Iris pigment epithelial cell (primary cell): ENCODE measurements at places on chromosomes 3 and 15.

GRCh38 chr3:17828388-17828787 lies 86.0 kb upstream of the TBC1D5 start:
- DNase-seq: no peak

DNA sequence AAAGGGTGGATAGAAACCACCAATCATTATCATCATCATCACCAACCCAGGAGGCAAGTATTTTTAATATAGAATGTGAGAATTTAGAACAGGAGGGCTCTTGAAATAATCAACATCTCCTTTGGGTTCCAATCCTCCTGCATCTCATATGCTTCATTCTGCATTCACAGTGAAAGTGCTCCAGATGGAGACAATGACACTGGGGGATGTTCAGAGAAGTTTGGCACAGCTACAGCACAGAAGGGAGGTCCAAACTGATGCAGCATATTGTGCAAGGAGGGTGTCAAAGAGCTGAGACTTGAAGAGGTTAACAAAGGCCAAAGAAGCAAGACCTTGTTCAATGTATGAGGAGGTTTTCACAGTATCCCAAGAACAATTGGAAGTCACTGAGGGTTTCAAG lies 767.1 kb downstream of the NTRK3 start:
- no peak for DNase-seq

DNA sequence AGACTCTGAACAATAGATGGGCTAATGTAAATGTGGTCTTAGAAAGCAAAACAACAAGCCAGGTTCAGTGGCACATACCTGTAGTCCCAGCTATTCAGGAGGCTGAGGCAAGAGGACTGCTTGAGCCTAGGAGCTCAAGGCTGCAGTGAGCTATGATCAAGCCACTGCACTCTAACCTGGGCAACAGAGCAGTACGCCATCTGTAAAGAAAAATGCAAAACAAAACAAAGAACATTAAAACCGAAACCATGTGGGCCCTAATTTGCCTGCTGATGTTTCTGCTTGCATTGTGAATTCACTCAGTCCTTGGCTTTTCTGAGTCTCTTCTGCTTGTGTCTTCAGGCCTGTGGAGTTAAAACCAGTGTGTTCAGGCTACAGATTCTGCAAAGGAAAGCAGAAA lies 56.7 kb downstream of the CCNL1 start:
- no peak for DNase-seq

DNA sequence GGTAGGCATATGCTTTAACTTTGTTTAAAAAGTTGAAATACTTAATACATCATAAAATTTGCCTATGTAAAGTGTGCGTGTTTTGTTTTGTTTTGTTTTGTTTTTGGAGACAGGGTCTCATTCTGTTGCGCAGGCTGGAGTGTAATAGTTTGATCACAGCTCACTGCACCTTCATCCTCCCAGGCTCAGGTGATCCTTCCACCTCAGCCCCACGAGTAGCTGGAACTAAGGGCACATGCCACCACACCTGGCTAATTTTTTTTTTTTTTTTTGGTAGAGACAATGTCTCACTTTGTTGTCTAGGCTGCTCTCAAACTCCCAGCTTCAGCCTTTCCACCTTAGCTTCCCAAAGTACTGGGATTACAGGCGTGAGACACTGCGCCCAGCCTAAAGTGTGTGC lies 42.5 kb downstream of the RAB7A start:
- DNase-seq: no peak

DNA sequence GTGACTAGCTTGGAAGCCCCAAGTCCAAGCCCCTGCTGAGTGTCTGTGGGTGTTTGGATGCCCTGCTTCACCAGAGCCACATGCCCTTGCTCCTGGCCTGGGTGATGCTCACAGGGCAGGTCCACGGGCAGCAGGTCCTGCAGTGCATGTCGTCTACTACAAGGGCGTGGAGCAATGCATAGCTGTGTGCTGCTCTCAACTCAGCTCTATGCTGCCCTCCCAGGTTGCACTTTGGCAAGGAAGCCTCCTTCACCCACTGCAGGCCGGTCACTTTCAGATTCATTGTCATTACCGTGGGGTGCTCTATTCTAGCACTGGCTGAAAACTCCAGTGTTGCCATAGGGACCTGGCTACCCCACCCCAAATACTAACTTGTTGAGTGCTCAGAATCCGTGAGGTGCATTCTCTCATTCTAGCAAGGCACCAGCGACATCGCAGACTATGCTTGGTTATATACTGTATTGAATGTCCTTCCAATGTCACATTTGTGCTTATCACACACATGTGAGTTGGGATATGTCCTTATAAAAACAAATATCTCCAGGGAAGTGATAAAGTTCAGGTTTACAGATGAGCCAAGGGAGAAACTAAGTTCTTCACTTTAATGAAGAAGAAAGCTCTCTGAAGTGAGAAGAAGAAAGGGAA lies 51.8 kb downstream of the GRAMD1C start:
- no peak for DNase-seq

GRCh38 chr3:126677862-126678503 lies 23.1 kb upstream of the TXNRD3 start:
- DNase-seq: no peak

DNA sequence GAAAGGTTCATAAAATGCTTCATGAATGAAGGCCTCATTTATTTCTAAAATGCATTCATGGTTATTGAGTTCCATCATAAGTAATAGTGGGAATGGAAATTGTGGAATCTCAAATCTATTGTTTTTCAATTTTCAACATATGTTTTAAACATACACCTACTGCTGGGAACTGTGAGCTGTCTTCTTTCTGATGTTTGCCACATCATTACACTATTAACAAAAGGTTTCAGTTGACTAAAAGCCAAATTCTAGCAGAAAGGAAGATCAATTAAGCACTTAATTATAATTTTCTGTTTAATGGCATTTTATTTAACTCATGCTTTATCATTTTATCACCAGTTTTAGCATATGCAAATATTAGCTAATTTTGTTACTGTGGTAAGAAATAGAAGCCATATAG lies 13.8 kb upstream of the TBC1D23 start:
- DNase-seq: no peak

- DNase-seq: peak; percentile 64
Observed at GRCh38 chr3:170226426-170226960, 4.3 kb downstream of the PRKCI start.

DNA sequence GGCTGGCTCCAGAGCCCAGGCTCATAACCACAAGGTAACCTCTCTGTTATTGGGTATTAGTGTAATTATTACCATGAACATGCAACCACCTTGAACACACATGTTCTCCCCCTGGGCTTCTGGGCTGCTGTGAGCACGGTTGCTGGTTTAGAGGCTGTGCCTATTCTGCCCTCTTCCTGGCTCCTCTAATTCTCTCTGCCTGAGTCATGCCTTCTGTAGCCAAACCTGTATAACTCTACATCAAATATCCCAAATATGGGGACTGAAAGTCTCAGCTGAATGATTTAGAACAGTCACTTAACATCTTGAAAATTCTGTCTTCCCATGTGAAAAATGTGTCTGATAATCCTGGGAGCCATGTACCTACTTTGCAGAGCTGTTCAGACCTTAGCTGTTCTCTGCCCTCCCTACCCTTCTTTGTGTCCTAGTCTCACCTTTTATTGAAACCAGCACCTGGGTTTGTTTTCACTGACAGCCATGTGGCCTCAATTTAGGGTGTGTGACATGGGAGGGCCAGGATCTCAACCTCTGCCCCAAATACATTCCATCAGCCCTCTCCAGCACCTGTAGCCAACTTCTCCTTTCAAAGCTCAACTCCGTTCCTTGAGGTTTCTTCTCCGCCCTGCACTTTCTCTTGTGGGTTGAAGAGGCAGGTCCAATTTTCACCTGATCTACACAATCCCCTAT lies 60.7 kb downstream of the PDZRN3 start:
- DNase-seq: no peak

DNA sequence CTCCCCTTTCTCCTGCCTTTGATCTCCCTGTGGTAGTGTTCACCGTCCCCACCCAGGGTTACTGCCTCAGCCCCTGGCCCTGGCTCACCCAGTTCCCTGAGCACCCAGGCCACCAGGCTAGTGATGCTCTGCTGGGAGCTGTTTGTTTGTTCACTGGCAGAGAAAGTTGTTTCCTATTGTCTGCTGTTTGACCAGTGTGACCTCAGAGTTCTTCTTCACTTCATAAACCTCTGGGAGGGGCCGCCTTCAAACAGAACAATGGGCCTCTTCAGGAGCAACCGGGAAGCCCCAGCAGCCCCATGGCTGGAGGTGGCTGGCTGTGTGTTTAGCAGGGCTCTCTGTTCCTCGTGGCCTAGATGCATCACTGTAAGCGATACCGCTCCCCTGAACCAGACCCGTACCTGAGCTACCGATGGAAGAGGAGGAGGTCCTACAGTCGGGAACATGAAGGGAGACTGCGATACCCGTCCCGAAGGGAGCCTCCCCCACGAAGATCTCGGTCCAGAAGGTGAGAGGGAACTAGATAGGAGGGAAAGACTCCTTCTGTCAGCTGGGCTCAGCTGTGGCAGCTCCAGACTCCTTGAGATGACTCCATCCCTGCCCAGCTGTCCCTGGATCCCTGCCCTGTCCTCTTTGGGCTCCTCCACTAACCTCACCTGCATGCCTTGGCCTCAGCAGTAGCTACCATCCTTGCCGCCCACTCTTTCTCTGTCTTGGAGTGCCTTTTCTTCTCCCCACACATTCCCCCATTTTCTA lies 3.4 kb downstream of the CLK3 start:
- no peak for DNase-seq

DNA sequence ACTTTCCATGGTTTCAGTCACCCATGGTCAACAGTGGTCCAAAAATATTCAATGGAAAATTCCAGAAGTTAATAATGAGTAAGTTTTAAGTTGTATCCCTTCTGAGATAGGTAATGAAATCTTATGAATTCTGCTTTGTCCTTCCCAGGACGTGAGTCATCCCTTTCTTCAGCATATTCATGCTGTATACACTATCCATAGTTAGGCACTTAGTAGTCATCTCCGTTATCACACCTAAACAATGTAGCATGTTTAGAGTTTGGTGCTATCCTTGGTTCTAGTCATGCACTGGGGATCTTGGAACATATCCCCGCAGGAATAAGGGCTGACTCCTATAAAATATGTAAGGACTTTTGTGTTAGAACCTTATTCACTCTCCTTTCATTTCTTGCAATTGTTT lies 153.2 kb downstream of the UNC13C start:
- DNase-seq: peak; percentile 2
